Cerebellar nuclear complex (tissue), 1 donor: ENCODE measurements at places on chromosomes 12 and 14.

- DNase-seq, result no peak
Observed at GRCh38 chr12:11795913-11796459, 146.5 kb downstream of the ETV6 start.

- no peak for DNase-seq
Observed at GRCh38 chr12:19234171-19234704, 104.7 kb downstream of the PLEKHA5 start.

GRCh38 chr12:11667171-11667570 lies 17.7 kb downstream of the ETV6 start:
- no peak for DNase-seq

DNA sequence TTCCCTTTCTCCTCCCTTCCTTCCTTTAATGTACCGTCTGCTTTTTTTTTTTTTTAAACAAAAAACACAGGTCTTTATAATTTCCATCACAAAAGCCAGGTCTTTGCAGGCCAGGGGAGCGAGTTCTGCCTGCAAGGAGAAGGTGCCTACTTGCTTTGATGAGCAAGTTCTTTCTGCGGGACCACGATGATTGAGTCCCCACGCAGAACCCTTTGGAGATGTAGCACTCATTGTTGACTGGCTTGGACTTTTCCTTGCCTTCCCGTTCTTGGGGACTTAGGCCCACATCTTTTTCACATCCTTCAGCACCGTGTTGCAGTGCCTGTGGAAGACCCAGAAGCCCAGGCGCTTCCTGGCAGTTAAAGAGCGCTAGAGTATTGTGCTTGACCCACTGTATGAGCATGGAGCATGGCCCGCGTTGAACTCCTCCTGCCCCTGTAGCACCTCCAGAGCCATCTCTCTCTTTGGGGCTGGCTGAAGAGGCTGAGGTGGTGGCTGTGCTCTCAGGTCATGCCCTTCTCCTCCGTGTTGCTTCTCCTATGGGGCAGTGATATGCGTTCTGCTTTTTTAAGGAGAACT lies 177.6 kb downstream of the EXOC5 start:
- DNase-seq, result no peak

- DNase-seq, result no peak
Observed at GRCh38 chr12:124665511-124665910, 98.1 kb upstream of the NCOR2 start.

- DNase-seq, result no peak
Observed at GRCh38 chr12:39632670-39633069, 13.1 kb upstream of the ABCD2 start.
